BJ (cell line): ENCODE measurements at places on chromosomes 5 and 9. TPM values are rescaled to one million over a fixed set of nuclear protein-coding genes. Genes with fewer than 3 reads are reported as not detected.

GRCh38 chr5:102313912-102314311, 17.8 kb upstream of the SLCO4C1 start:
- no peak for DNase-seq

DNA sequence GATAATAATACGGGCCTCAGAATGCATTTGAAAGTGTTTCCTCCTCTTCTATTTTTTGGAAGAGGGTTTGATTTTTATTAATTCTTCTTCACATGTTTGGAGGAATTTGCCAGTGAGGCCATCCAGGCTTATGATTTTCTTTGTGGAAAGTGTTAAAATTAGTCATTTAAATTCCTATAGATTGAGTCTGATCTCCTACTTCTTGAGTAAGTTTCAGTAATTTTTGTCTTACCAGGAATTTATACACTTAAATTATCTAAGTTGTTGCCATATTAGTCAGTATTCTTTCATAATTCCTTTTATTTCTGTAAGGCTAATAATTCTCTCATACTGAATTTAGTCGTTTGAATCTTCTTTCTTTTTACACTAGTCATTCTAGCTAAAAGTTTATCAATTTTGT, 25.2 kb upstream of the HAPLN1 start:
- no peak for DNase-seq

- no peak for DNase-seq
Observed at GRCh38 chr5:10695759-10696543, 65.1 kb downstream of the DAP start.

DNA sequence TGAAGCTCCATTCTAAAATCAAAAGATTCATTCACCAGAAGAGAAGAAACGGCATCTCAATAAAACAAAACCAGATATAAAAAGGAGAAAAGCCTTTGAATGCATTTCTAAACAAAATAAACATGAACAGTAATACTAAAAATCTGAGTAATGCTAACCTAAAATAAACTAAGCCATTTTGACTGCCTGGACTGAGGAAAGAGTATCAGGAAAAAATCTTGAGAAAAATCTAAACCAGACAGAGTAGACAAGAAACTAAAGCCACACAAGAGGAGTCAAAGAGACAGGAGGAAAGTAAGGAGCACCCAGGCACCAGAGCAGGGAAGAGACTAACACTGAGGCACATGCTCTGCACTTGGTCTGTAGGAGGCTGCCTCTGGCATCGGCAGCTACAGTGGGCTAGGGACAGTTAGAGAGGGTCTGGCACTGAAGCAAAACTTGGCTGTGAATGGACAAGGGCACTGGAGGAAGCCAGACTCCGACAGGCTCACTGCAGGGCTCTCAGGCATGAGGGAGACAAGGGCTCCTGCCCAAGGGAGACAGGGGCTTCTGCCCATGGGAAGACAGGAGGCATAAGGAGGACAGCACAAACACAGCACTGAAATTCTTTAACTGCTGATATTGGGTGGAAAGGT, 50.2 kb downstream of the DROSHA start:
- DNase-seq, result no peak

- DNase-seq, result no peak
Observed at GRCh38 chr5:124742983-124743601, 3.3 kb downstream of the ZNF608 start.

GRCh38 chr9:130343445-130343918, 77.9 kb downstream of the HMCN2 start:
- DNase-seq, result no peak

GRCh38 chr5:33441241-33442177, 744 bp downstream of the TARS1 start:
- no peak for DNase-seq

DNA sequence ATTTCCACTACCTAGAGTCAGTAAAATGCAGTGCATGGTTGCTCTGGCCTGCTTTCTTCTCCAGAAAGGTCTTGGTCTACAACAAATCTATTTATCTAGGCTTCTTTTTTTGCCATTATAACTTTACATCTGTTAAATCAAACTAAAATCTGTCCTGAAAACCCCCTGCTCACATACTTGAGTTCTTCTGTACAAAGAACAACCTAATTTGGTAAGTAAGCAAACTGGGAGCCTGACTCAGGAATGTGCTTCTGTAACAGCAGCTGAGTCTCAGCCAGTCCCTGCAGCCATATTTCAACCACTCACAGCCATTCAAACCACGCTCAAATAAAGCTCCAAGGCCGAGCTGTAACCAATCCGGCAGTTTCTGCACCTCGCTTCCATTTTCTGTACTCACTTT, 95.8 kb downstream of the PLPP1 start:
- no peak for DNase-seq

DNA sequence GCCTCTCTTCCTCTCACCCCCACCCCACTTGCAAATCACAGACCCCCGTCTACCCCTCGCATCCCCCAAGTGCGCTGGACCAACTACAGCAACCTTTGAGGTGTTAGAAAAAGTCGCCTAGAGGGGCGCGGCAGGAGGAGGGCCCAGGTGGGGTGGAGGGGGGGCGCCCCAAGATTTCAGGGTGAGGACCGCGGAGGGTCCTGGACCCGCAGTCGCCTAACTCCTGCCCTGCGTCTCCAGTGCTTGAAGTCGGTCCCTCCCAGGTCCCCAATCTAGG, 379 bp upstream of the EGFLAM start:
- no peak for DNase-seq

GRCh38 chr9:98708933-98709911, at the start of gene GABBR2:
TSS of gene GABBR2 (minus strand) at chr9:98708935. CDS start at chr9:98708737, 198 bp downstream.
- no peak for DNase-seq

LCN9 gene
- polyA plus RNA-seq, result not detected in 2 replicates

DNA sequence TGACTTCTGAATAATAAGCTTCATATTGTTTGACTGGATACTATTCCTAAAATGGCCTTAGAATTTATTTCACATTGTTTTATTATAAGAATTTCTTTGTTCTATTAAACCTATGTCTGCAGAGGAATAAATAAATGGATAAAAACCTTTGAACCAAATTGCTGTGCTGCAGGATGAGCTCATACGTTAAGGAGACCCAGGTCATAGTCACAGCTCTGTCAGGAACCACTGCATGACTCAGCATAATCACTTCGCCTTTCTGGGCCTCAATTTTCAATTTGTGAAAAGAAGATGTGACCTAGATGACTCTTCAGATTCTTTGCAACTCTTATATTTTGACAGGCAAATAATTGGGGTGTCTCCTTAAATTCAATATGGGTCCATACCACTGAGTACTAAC, 36.7 kb upstream of the HMHB1 start:
- DNase-seq, result no peak

GRCh38 chr9:13146840-13147239, 132.7 kb downstream of the MPDZ start:
- no peak for DNase-seq

DNA sequence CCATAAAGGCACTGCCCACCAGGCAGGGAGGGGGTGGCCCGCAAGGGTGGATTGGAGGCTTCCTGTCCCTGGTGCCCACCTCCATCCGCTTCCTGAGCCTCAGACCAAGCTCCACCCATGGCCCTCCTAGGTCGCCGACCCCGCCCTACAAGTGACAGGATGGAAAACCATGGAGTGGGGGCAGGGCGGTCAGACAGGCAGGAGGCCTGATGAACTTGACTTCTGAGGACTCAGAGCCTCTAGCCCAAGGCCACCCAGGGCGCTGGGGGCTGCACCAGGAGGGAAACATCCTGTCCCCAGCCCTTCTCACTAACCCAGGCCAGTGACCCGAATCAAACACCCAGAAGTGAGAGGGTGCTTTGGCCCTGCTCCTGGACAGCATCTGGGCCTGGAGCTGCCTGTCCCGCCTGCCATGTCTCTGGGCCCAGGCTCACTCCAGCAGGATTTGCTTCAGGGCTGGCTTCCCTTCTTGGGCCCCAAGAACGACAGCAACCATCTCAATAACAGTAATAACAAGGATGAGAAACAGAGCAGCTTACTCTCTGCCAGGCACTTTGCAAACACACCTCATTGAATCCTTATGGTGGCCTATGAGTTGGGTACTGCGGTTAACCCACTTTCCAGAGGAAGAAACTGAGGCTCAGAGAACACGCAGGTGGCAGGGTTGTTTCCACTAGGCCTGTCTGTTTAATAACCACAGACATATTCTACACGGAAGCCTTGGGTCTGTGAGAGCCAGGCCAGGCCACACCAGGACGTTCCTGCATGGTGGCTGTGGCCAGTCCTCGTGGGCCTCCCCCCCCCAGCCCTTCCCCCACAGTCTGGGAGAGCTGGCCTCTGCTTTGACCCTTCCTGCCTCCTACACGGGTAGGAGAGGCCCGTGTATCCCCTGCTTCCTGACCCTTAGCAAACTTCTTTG, 4.4 kb upstream of the ST6GALNAC6 start:
- DNase-seq, result no peak

DNA sequence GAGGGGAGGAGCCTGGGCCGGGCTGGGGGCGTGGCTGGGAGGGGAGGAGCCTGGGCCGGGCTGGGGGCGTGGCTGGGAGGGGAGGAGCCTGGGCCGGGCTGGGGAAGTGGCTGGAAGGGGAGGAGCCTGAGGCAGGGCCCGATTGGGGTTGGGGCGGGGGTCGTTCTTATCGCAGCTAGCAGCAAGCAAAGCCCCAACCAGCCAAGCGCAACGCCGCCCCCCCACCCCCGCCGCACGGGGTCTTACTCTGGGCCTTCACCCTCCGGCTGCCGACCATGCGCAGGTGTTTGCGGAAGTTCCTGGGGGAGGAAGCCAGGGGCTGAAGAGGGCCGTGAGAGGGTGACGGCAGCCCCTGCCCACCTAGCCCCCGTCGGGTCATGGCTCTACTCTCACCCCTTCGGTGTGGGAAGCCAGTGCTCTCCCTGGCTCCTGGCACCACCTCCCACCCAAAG, 5.0 kb downstream of the NSMF start:
- DNase-seq, result no peak

ATOX1 gene
- polyA plus RNA-seq, result 156 and 187 TPM in 2 replicates
